ENCODE measurements at places on chromosomes 2 and 18.

- no peak for DNase-seq
These were observed 26.7 kb downstream of the TANC1 start for GRCh38 chr2:158994920-158995676.

- DNase-seq, result no peak
These were observed 14.4 kb downstream of the NLRC4 start for GRCh38 chr2:32250290-32250689.

DNA sequence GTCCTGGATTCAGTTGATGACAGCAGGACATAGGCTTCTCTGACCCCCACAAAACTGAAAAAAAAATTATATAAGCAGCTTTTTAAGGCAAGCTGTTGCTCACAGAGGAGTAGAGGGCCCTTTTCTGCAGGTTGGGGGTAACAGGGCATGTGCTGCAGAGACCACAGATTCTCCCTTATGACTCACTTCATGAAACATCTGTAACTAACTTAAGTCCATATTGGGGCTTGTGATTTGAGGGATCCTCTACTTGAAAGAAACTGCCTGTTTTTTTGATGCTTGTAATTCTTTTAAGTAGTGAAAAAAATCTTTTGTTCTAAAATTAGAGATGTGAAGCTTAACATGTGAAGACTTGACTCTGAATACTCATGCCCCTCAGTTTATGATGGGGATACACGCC lies 33.4 kb downstream of the XRCC5 start:
- peak; percentile 38 for DNase-seq

- DNase-seq, result no peak
These were observed 14.1 kb upstream of the MEX3C start for GRCh38 chr18:51211552-51211951.

- no peak for DNase-seq
These were observed 141.5 kb upstream of the SP5 start for GRCh38 chr2:170573671-170574070.

DNA sequence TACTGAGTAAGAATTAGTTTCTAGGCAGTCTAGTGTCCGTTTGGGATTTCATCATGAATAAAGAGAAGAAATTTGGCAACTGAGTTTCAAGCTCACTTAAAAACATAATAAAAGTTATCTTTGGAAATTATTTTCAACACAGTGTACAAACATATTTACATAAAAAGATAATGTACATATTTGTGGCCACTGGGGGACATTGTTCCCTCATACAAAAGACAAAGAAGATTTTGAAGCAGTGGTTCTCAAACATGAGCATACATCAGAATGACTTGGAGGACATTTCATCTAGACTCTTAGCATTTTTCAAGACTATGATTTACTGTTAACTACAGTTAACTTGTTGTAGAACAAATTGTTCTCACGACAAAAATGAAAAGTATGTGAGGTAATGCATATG lies 15.7 kb upstream of the TTC21B start:
- DNase-seq, result no peak

- no peak for DNase-seq
These were observed 135.4 kb downstream of the PHLPP1 start for GRCh38 chr18:62850619-62851306.

DNA sequence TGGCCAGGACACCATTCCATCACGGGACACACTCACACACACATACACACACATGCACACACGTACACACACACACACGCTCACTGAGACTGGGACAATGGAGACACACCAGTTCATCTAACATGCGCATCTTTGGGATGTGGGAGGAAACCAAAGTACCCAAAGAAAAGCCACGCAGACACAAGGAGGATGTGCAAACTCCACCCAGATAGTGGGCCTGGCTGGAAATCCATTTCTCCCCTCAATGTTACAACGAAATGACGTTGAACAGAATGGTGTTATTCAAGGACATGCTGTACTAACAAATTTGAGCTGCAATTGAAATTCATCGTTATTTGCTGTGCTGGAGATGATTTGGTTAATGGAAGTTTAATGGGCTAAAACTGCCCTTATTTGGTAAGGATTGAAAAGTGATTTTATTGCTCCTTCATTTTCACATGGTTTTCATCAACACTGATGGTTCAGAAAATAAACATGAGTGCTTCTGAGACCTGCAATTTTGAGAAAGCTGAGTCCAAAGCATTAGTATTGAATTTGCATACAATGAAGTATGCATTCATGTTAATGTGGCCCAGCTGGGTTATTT lies 110.0 kb downstream of the KCNE4 start:
- DNase-seq, result no peak

- DNase-seq, result no peak
These were observed 339.8 kb upstream of the ZEB2 start for GRCh38 chr2:144859716-144860115.

DNA sequence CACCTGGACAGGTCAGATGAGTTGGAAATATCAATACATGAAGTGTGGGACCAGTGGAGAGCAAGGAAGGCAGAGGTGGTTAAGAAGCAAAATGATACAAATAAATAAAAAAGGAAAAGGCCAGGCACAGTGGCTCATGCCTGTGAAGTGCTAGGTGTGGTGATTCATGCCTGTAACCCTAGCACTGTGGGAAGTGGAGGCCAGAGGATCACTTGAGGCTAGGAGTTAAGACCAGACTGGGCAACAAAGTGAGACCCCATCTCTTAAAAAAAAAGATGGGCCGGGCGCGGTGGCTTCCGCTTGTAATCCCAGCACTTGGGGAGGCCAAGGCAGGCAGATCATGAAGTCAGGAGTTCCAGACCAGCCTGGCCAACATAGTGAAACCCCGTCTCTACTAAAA lies 2.9 kb downstream of the STON1 start:
- no peak for DNase-seq

All from naive thymus-derived CD8-positive, alpha-beta T cell (primary cell).